ENCODE measurements at places on chromosomes 4 and X. TPM values are rescaled to one million over a fixed set of nuclear protein-coding genes. Genes with fewer than 3 reads are reported as not detected.

Gene BEX2
- 6.2 TPM for total RNA-seq

Gene VCX
- total RNA-seq: not detected

Gene F9
- total RNA-seq: not detected

Gene NIPAL1
- total RNA-seq: 13.7 TPM

Gene SLC10A4
- 3.2 TPM for total RNA-seq

Gene SHOX
- total RNA-seq: not detected

Gene ETDA
- not detected for total RNA-seq

Gene PPEF1
- total RNA-seq: 0.95 TPM

Gene TRAM1L1
- total RNA-seq: 7.2 TPM

Data from urinary bladder (tissue), 4 donors.